ENCODE measurements at places on chromosomes 2 and 18.
A peak's percentile ranks its signal among the peaks of the same experiment; 100 is the strongest.

DNA sequence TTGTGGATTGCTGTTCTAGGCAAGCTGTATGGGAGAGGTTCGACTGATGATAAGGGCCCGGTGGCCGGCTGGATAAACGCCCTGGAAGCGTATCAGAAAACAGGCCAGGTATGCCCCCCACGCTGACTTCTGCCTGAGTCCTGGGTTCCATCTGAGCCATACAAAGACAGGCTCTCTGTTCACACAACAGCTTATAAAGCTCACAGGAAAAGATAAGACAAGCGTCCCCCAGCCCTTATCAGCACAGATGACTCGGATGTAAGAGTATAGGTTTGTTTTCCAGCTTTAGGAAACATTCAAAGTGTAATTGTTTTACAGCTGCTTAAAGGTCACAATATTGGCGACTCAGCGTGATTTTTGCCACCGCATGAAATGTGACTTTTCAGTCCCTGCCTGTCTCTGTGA, 12.7 kb downstream of the CNDP2 start:
- DNase-seq, result no peak

GRCh38 chr2:236853585-236854051, 232.1 kb upstream of the COPS8 start:
- DNase-seq, result no peak

DNA sequence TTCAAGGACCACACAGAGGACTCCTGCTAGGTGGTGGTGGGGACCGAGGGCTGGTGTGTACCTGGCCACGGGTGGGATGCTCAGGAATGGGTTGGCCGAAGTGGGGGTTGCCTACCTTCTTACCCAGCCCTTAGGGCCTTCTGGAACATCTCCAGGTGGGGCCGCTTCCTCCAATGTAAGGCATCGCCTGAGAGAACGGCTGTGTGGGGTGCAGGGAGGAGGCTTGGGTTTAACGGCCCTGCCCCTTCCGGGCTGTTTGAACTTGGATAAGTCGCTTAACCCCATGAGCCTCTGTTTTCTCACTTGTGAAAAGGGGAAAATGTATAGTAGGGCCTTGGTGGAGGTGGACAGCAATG, 35.0 kb downstream of the EMILIN2 start:
- DNase-seq, result no peak

GRCh38 chr2:112889976-112890375, 21.0 kb upstream of the IL37 start:
- DNase-seq, result no peak

GRCh38 chr2:20350041-20350712, 467 bp downstream of the PUM2 start:
- peak; percentile 54 for DNase-seq

GRCh38 chr18:73318739-73319479, 451.1 kb upstream of the NETO1 start:
- no peak for DNase-seq

DNA sequence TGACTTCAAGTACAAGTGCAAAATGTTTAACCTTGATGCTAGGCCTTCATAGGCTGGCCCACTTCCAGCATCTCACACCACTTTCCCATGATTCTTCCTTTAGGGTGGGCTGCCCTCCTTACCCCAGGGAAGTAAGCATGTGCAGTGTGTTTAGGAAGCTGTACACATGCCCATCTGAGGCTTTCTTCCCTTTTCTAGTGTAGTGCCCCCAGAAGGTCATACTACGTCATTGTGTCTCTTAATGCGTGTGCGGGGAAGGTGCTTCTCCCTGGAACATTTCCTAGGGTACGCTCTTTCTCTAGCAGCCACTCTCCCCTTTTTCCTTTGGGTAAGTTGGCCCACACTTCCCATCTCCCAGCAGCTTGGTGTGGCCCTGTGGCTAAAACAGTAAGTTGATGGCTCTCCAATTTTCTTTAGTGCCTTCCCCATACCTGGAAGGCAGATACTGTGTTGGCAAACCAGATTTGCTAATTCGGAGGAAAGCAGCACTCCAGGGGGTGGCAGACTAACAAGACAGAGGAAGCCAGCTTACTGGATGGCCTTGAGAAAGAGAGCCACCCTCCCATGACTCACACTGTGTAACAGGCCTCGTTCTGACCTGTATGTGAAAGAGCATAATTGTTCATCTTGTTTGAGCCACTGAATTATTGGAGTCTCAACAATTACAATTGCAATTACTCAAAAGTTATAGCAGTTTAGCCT, 1.1 kb upstream of the SULT6B1 start:
- peak; percentile 45 for DNase-seq

Measured in HAP-1 (cell line).